ENCODE measurements at places on chromosomes 6 and 20. TPM values are rescaled to one million over a fixed set of nuclear protein-coding genes. Genes with fewer than 3 reads are reported as not detected.
A peak's percentile ranks its signal among the peaks of the same experiment; 100 is the strongest.

- no peaks in the 10 kb centered on the region for H3K4me1 ChIP-seq
- no peaks in the 10 kb centered on the region for H3K36me3 ChIP-seq
These were observed 105.4 kb upstream of the ESR1 start for GRCh38 chr6:151701911-151702562.

The SESN1 gene
- 15.6 TPM for total RNA-seq

DNA sequence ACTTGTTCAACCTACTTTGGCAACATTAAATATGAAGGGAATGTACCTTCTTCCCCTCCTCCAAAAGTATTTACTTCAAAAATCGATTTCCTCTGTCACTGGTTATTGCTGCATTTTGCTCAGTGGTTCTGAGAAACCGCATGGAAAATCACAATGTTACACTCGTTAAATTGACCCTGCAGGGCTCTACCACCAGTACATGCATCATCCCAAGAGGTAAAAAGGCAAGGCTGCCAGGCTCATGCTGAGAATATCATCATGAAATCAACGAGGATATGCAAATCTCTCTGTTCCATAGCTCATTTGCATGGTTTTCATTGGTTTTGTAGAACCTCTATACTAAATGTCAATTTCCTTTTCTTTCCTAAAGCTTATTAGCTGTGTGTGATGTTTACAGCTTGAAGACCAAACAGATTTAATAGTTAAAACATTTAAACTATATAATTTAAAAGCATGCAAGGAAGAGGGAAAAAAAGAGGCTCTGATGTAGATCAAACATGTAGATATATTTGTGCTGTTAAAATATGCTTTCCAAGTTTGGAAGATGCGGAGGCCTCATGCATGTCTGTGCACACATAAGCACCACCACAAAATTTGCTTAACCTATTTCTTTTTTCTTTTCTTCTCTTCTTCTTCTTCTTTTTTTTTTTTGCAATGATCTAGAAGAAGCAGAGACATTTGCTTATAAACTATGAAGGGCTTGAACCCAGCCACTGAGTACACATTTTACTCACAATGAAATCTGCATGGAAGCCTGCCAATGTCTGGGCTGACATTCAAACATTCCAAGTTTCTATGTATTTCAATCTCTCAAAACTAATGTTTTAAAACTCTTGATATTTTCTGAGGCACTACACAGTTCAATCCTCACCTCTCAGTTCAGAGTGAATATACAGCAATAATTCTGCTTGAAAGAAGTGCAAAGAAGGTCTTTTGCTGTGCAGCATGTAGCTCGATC is 194.0 kb downstream of the GMPR start:
- H3K4me3 ChIP-seq, result no peak overlapping the region
- DNase-seq, result peak; percentile 39
- H3K27me3 ChIP-seq, result no peaks in the 10 kb centered on the region
- H3K27ac ChIP-seq, result no peak overlapping the region
- H3K36me3 ChIP-seq, result no peaks in the 10 kb centered on the region
- no peaks in the 10 kb centered on the region for H3K4me1 ChIP-seq

The AURKA gene
- total RNA-seq, result 56.9 TPM

The FHL5 gene
- total RNA-seq, result not detected

The MLN gene
- not detected for total RNA-seq

- no peak for DNase-seq
- no peak overlapping the region for H3K27ac ChIP-seq
- H3K27me3 ChIP-seq, result no peaks in the 10 kb centered on the region
- no peaks in the 10 kb centered on the region for H3K4me1 ChIP-seq
- H3K36me3 ChIP-seq, result no peaks in the 10 kb centered on the region
- no peak overlapping the region for H3K4me3 ChIP-seq
These were observed 159.3 kb downstream of the GJA10 start for GRCh38 chr6:90053614-90054013.

- no peaks in the 10 kb centered on the region for H3K36me3 ChIP-seq
- no peak for DNase-seq
These were observed 45.3 kb downstream of the ZNF292 start for GRCh38 chr6:87200469-87201175.

The ESF1 gene
- 15.2 TPM for total RNA-seq

DNA sequence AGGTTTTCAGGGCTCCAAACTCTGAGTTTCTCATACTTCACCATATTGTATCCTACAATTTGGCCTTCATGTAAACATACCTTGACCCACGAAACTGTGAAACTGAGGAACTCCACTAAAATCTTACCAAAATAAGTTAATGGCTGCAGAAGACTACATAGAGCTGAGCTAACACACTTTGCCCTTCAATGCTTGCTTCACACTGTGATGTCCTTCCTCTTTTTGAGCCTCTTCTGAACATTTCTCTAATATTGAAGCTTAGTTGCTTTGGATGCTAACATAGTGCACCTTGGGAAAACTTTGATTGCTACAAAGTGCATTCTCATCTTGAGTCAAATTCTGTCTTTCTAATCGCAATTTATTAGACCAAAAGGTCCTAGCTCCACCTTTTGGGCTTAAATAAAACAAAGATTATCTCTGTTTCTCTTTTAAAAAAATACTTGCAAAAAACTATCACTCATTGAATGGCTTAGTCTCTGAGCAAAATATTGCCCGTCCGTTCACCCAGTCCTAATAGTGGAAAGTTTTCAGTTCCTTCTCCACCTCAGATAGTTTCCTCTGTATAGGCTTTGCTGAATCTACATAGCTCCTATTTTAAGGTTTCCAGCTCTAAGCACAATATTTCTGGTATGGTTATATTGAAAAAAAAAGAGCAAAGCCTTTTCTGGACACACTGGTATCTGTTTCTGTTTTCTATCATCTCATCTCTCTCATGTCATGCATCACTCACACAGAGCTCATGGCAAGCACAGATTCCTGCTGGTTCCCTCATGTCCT is 494.6 kb downstream of the RFPL4B start:
- DNase-seq, result no peak
- no peaks in the 10 kb centered on the region for H3K4me1 ChIP-seq
- H3K27me3 ChIP-seq, result no peaks in the 10 kb centered on the region
- H3K27ac ChIP-seq, result no peak overlapping the region
- no peaks in the 10 kb centered on the region for H3K36me3 ChIP-seq
- H3K4me3 ChIP-seq, result no peak overlapping the region

- no peaks in the 10 kb centered on the region for H3K27me3 ChIP-seq
- no peak overlapping the region for H3K4me3 ChIP-seq
- H3K36me3 ChIP-seq, result no peaks in the 10 kb centered on the region
These were observed 768.8 kb upstream of the SLC35B3 start for GRCh38 chr6:9204171-9204570.

The STK4 gene
- total RNA-seq, result 29.6 TPM

The FAM209B gene
- not detected for total RNA-seq

DNA sequence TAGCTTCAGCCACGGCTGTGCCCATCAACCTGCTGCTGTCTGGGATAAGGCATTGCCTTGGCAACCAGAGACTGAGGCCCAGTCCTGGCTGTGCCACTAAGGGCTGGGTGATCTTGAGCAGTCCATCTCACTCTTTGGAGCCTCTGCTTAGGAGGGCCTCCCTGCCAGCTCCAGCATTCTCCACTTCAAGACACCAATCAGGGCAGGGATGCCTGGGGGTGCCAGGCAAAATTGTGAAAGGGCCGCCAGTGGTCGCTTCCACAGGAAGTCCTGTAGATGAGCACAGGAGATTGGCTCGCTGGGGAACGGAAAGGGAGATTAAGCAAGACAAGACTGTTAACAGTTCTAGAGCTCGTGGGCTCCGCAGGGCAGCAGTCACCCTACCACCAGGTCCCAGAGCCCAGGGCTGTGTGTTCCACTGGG is at the start of gene RAB44:
RAB44 (plus strand) TSS at position 346 of the 423 bp plus-strand sequence. CDS start 6,410 bp downstream, outside the sequence.
- no peak for DNase-seq
- H3K27ac ChIP-seq, result no peak within 1 kb of the TSS
- no peaks in the 10 kb centered on the region for H3K36me3 ChIP-seq

DNA sequence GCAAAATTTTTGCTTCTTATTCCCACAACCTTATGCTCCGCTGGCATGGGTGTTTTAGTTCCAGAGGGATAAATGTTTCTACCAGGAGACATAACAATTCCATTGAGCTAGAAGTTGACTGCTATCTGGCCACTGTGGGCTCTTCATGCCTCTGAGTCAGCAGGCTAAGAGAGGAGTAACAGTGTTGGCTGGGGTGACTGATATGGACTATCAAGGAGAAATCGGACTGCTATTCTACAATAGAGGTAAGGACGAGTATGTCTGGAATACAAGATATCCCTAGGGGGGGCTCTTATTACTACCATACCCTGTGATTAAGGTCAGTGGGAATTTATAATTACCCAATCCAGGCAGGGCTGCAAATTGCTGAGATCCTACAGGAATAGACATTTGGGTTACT is 26.9 kb downstream of the FBXO30 start:
- DNase-seq, result no peak
- no peak overlapping the region for H3K27ac ChIP-seq
- no peaks in the 10 kb centered on the region for H3K27me3 ChIP-seq
- H3K4me3 ChIP-seq, result no peak overlapping the region
- no peaks in the 10 kb centered on the region for H3K4me1 ChIP-seq

DNA sequence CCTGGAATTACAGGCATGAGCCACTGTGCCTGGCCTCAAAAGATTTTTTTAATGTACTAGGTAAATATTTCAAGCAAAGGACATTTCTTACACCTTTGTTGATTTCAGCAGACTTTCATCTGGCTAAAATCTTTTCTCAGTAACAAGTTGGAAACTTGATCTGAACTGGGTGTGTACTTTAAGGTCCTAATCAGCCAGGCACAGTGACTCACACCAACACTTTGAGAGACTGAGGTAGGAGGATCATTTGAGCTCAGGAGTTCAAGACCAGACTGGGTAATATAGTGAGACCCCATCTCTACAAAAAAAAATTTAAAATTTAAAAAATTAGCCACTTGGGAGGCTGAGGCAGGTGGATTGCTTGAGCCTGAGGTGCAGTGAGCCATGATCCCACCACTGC is 7.0 kb upstream of the RALGAPA2 start:
- no peak overlapping the region for H3K27ac ChIP-seq
- no peak overlapping the region for H3K4me3 ChIP-seq
- no peak for DNase-seq
- no peaks in the 10 kb centered on the region for H3K27me3 ChIP-seq

- H3K4me1 ChIP-seq, result no peaks in the 10 kb centered on the region
- H3K27ac ChIP-seq, result no peak overlapping the region
- H3K27me3 ChIP-seq, result no peaks in the 10 kb centered on the region
- H3K36me3 ChIP-seq, result no peaks in the 10 kb centered on the region
These were observed 27.9 kb upstream of the CCR6 start for GRCh38 chr6:167094820-167095637.

DNA sequence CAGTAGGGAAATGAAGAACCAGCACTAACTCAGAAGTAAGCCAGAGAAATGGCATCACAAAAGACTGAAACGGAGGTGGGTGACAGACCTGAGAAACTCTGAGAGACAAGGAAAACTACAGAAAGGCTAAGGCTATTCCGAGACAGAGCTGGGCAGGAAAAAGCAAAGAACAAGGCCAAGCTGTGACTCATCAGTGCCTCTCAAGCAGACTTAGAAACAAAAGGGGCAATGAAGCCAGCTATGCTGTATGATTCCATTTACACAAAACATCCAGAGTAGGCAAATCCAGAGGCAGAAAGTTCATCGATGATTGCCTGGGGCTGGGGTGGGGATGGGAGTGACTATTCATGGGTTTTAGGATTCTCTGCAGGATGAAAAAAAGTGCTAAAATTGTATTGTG is 50.0 kb downstream of the SLC23A2 start:
- H3K27ac ChIP-seq, result peak overlapping the region; percentile 71
- H3K27me3 ChIP-seq, result no peaks in the 10 kb centered on the region
- DNase-seq, result peak; percentile 97
- H3K4me1 ChIP-seq, result peaks cover 12% of the 10 kb centered on the region
- no peaks in the 10 kb centered on the region for H3K36me3 ChIP-seq
- no peak overlapping the region for H3K4me3 ChIP-seq

DNA sequence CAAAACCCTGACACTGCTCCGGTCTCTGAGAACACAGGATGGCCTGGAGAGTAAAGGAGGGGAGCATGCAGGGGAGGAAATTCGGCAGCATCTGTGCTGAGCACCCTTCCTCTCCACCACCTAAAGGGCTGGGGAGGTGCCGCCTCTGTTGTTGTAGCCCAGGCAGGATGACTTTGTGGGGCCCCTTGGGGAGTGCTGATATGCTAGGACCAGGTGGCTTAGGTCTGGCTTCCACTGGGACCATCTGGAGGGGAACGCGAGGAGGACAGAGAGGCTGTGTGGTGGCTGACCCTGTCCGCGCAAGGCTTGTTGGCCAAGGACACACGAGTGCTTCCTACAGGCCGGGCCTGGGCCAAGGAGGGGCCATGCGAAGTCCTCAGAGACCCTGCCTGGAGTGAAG is 9.9 kb upstream of the RPS6KA2 start:
- H3K4me3 ChIP-seq, result no peak overlapping the region
- H3K4me1 ChIP-seq, result peaks cover 23% of the 10 kb centered on the region
- no peaks in the 10 kb centered on the region for H3K27me3 ChIP-seq
- no peak overlapping the region for H3K27ac ChIP-seq
- no peaks in the 10 kb centered on the region for H3K36me3 ChIP-seq
- no peak for DNase-seq

DNA sequence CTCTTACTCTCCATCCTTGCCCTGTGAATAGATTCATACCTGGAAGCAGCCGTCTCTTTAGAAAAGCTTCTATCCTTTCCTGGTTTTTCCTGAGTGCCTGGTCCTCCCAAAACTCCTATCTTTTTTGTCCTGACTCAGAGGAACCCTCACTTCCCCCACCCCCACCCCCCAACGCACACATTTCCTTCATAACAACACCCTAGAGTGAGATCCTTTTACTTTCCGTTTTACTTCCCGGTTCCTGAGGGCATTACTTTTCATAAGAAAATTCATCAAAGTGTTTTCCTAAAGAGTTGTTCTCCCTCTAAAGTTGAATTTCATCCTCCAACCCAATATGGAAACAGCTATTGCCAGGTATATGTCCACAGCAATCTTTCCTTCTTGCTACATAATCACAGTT is 327.0 kb downstream of the NRN1 start:
- H3K4me3 ChIP-seq, result no peak overlapping the region
- H3K27ac ChIP-seq, result no peak overlapping the region
- no peak for DNase-seq
- H3K4me1 ChIP-seq, result no peaks in the 10 kb centered on the region

DNA sequence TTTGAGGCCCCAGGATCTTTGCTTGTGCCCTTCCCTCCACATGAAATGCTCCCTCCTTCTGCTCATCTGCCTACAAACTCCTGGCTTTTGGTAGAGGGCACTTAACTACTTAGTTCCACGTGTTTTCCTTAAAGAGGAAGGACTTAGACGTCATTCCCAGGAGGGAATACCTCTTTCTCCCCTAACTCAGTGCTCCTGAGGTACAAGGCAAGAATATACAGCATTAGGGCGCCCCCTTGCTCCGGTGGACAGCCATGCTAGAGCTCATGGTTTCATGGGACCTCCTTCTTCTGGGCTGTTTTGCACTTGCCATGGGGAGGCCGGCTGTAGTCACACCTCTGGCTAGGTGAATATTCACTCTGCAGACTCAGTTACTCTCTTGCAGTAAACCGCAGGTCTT is 93.8 kb upstream of the LY86 start:
- DNase-seq, result no peak
- no peak overlapping the region for H3K4me3 ChIP-seq
- no peaks in the 10 kb centered on the region for H3K4me1 ChIP-seq
- no peaks in the 10 kb centered on the region for H3K36me3 ChIP-seq
- H3K27me3 ChIP-seq, result no peaks in the 10 kb centered on the region

The ENTPD6 gene
- 51.2 TPM for total RNA-seq

The RIPPLY2 gene
- total RNA-seq, result not detected

The CHRNA4 gene
- total RNA-seq, result not detected

The TREML1 gene
- total RNA-seq, result not detected

GRCh38 chr6:79384845-79385244 is 150.4 kb upstream of the HMGN3 start:
- peak overlapping the region; percentile 86 for H3K27ac ChIP-seq
- H3K36me3 ChIP-seq, result no peaks in the 10 kb centered on the region
- H3K4me1 ChIP-seq, result peaks cover 26% of the 10 kb centered on the region
- DNase-seq, result peak; percentile 50
- H3K27me3 ChIP-seq, result no peaks in the 10 kb centered on the region

All from endothelial cell of umbilical vein (primary cell).